ENCODE measurements at places on chromosomes 11 and 22. TPM values are rescaled to one million over a fixed set of nuclear protein-coding genes. Genes with fewer than 3 reads are reported as not detected.

Gene EXPH5
- total RNA-seq = 0.66 TPM

GRCh38 chr22:30742291-30743256, 47.9 kb downstream of the OSBP2 start:
- DNase-seq = no peak

Gene UBASH3B
- total RNA-seq = 4.2 TPM

Gene IL17REL
- total RNA-seq = 0.10 TPM

DNA sequence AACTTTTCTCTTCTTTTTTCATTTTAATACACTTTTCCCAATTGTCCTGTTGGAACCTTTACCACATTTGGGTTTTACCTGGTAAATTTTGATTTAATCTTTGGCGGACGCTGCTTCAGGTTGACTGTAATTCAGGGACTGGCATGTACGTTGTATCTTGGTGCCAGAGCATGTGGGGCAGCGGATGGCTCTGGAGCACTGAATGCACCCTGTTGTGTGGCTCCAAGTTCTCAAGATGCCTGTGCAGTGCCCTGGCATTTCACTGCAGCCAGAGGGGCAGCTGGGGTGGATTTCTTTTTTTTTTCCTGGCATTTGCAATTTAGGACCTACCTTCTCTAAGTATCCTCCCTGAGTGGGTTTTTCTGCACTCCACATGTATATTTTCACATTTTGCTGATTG, 242.2 kb downstream of the BLID start:
- DNase-seq = no peak

GRCh38 chr22:47736186-47737034, 974.0 kb downstream of the TBC1D22A start:
- DNase-seq = no peak

GRCh38 chr22:43670513-43670912, 141.6 kb downstream of the EFCAB6 start:
- DNase-seq = no peak

GRCh38 chr11:105610871-105611571, 1.1 kb downstream of the GRIA4 start:
- no peak for DNase-seq

Gene VPREB1
- not detected for total RNA-seq

DNA sequence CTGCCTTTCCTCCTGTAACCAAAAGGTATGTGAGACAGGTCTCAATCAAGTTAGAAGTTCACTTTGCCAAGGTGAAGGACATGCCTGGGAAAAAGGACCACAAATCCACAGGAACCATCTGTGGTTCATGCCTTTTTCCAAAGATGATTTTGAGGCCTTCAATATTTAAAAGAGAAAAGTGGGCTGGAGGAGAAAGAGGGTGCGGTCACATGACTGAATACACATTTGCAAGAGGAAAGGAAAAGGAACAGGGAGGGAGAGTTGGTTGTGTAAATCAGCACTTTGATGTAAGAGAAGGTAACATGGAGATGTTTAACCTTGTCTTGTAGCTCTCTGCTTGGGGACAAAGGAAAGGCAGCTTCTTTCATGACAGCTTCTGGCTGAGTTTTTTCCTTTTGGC, 21.2 kb downstream of the MOV10L1 start:
- no peak for DNase-seq

Gene CCDC87
- total RNA-seq = 0.39 TPM

- DNase-seq = no peak
These were observed 68.2 kb downstream of the CASP12 start for GRCh38 chr11:104830080-104830479.

DNA sequence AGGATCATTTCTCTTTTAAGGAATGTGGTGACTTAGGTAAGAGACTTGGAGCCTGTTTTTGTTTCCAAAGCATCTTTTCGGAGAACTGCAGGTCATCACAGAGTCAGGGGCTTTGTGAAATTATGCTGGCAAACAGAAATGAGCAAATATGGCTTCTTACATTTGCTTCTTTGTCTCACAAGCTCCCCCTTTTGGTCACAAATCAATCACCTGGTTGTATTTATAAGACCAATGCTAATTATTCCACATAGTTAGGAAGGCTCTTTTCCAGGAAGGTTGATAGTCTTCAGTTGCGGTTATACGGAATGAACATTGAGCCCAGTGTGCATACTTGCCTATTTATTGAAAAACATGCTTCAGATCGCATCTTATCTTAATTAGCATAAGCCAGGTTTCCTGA, 34.6 kb upstream of the CEP126 start:
- DNase-seq = peak; percentile 30

DNA sequence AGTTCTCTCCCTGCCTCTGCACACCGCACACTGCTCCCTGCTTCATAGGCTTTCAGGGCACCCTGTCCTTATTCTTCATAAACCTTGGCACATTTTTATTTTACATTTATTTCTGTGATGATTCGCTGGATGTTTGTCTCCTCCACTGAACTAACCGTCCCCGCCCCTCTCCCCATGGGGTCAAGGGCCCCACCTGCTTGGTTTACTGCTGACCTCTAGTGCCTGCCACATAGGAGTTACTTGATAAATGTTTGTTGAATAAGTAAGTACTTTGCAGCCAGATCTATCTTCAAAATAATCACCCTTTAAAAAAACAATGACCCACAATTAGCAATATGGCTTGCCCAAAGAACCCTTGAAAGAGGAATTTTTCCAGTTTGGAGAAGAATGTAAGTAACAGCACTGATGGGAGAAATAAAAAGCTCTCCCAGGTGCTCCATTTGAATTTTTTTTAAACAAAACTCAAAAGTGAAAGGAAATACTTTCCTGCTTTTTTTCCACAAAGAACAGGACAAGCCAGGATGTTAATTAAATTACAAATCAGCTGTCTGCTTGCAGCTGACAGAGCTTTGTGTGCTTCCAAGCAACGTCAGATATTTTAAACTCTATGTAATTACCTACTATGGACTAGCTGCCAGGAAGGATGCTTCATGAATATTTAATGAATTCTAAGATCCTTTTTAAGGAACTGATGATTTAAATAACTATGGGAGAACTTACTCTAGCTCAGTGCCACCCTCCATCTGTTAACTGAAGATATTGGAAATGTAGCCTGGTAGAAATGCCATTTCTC, 1083.6 kb downstream of the DLG2 start:
- no peak for DNase-seq

Gene ANKK1
- 0.89 TPM for total RNA-seq

DNA sequence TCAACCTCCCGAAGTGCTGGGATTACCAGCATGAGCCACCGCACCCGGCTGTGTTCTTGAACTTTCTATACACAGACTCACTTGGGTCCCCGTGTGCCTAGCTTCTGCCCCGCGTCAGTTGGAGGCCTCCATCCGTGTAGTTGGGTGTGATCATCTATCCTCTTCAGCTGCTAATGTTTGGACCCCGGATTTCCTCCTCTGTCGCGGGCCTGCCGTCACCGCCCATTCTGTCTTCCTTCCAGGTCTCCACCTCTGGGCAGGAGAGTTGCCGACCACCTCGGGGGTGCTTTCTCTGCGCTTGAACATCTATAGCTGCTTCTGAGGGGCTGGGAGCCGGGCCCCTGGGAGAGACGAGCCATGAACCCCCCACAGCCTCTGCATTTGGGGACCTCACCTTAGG, 5.5 kb downstream of the CDC42EP1 start:
- no peak for DNase-seq

DNA sequence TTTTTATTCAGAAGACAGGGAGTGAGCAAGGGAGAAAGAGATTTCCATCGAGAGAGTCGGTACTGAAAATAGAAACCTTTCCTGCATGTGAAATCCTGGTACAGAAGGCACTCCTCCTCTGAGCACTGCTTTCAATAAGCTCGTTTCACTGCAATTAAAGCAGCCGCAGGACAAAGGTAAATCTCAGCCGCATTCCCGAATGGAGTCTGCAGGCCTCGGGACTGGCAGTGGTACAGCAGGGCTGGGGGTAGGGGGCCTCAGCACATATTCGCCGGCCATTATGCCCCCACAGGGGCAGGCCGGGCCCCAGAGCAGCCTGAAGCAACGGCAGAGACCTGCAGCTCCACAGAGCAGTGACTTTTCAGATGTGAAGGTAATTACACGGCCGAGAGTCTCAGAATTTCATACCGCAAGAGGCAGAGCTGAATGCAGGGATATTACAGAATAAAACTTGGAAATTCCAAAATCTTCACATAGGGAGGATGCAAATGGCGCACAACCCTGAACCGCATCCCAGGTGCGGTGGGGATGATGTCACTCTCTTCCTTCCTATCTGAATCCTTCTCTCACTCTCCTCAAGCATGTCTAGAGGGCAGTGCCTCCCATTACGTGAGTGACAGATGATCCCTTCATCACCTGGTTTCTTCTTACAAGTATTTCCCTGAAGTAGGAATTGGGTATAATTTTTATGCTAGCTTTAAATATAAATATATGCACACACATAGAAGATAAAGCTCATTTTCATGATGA, 622.1 kb downstream of the OPCML start:
- no peak for DNase-seq

Gene CBLIF
- total RNA-seq = not detected

DNA sequence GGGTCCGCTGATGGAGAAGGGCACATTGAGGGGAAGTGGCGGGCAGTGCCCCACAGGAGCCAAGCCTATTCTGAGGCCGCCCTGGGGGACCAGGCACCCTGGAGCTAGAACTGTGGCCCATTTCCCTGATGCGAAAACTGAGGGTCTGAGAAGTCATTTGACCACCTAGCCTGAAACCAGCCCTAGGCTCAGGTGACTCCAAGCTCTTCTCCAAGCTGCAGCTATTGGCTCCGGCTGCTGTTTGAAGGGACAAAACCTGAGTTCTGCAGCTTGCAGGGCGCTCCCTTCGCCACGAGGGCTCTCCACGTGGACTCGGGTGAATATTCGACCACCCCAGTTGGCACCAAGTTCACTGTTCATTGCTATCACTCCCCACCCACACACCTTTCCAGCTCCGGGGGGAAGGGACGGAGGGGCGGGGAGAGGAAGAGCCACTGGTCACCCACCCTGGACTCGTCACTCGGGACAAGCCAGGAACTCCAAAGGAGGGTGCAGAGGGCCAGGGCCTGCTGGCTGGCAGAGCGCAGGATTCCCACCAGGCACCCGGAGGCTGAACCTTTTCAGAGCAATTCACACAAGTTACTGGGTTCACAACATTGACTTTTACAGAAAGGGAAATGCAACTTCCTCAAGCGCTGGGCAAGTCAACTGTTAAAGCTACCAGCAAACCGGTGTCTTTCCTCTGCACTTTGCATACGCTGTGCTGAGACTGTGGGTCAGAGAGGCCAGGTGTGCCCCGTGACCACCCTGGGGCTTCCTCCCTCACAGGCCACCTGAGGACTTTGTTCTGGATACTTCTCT, 1.1 kb upstream of the RAC2 start:
- DNase-seq = peak; percentile 88

- DNase-seq = no peak
These were observed 118.0 kb downstream of the SNX19 start for GRCh38 chr11:130798280-130798679.

Gene CBY1
- total RNA-seq = 21.7 TPM

Gene TRIM6
- total RNA-seq = not detected

- DNase-seq = no peak
These were observed 627.7 kb downstream of the OPCML start for GRCh38 chr11:132904607-132905006.

- no peak for DNase-seq
These were observed 310.5 kb downstream of the BRD1 start for GRCh38 chr22:49517211-49517610.

Gene DGCR6
- total RNA-seq = 1.8 TPM

GRCh38 chr11:28026634-28027290, 81.2 kb downstream of the KIF18A start:
- no peak for DNase-seq

DNA sequence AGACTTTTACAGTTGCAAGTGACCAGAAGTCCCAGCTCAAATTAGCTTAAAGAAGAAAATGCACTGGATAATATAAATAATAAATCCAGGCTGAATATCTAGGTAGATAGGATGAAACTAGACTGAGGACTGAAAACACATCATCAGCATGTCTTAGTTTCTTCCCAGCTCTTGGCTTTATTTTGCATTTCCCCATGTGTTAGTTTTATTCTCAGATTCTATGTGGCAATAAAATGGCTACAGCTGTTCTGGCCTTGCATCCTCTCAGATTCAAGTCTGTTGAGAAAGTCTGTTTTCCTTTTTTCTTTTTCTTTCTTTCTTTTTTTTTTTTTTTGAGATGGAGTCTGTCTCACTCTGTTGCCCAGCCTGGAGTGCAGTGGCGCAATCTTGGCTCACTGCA, 22.6 kb upstream of the CAT start:
- no peak for DNase-seq

Gene NLRP6
- 2.7 TPM for total RNA-seq

GRCh38 chr22:32866953-32867352, 65.4 kb downstream of the TIMP3 start:
- no peak for DNase-seq

DNA sequence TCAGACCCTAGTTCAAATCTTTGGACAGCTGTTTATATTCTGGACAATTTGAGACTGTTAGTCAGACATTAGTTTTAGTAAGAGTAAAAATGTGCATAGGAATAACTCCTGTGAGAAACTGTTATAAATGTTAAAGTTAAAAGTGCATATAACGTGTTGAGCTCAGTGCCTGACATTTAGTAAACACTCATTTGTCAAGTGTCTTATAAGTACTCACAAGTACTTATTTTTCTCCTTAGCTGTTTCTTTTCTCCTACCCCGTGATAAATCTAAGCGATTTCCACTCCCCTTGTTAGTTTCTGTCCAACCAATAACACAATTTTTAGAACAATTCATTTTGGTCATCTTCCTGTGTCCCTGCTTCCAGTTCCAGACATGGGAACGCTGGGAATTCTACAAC, 59.3 kb downstream of the LRRC4C start:
- DNase-seq = no peak

Gene BRSK2
- 1.5 TPM for total RNA-seq

DNA sequence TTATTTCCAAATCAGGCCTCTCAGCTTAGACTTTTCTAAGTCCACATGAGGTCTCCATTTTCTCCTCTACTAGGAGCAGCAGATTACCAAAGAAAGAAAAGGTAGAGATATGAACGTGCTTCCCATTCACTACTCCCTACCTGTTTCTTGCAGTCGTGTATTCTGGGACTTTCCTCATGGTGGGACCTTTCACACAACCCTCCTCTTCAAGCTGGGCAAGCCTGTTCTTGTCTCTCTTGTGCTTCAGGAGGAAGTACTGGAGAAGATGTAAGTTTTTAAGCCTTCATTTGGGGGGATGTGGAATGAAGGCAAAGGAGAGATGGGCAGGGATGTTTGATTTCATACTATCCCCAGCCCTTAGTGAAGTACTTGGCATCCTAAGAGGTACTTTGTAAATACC, 128.8 kb upstream of the SESN3 start:
- no peak for DNase-seq

Gene TRIM48
- total RNA-seq = not detected

GRCh38 chr22:19843857-19844376, 10.8 kb downstream of the GNB1L start:
- no peak for DNase-seq
